ENCODE measurements at places on chromosomes 11 and 22. TPM values are rescaled to one million over a fixed set of nuclear protein-coding genes. Genes with fewer than 3 reads are reported as not detected.

The OR4C13 gene
- total RNA-seq = not detected

The CCDC83 gene
- not detected for total RNA-seq

The FREY1 gene
- total RNA-seq = 1.8 TPM

The TUBA8 gene
- 0.89 TPM for total RNA-seq

The SLC15A3 gene
- total RNA-seq = 1.0 TPM

The JAML gene
- not detected for total RNA-seq

The AIP gene
- 39.8 TPM for total RNA-seq

The OR51F1 gene
- not detected for total RNA-seq

The POU2AF3 gene
- not detected for total RNA-seq

The SLC22A12 gene
- total RNA-seq = not detected

The DNAJB7 gene
- total RNA-seq = not detected

GRCh38 chr22:48528221-48528915 lies 1299.3 kb downstream of the BRD1 start:
- no peak for DNase-seq

DNA sequence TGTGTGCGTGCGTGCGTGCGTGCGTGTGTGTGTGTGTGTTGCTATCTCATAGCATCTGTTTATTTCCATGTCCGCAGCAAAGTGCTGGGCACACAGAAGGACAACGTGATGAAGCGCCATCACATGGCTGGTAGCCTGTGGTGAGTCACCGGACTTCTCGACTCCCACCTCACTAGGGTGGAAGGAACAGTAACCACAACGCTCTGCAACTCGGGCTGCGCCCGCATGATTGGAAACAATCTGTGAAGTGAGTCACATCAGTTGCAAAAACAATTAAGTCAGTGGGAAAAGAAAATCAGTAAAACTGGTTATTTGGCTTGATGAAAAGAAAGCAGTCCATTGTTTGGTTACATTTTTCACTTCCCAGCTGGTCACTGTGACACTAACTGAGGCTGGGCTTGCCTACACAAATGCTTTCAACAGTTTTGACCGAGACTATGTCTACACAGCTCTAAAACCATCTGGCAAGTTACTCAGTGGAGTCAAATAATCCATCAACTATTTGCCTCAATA lies 437.3 kb upstream of the CADM1 start:
- DNase-seq = no peak

DNA sequence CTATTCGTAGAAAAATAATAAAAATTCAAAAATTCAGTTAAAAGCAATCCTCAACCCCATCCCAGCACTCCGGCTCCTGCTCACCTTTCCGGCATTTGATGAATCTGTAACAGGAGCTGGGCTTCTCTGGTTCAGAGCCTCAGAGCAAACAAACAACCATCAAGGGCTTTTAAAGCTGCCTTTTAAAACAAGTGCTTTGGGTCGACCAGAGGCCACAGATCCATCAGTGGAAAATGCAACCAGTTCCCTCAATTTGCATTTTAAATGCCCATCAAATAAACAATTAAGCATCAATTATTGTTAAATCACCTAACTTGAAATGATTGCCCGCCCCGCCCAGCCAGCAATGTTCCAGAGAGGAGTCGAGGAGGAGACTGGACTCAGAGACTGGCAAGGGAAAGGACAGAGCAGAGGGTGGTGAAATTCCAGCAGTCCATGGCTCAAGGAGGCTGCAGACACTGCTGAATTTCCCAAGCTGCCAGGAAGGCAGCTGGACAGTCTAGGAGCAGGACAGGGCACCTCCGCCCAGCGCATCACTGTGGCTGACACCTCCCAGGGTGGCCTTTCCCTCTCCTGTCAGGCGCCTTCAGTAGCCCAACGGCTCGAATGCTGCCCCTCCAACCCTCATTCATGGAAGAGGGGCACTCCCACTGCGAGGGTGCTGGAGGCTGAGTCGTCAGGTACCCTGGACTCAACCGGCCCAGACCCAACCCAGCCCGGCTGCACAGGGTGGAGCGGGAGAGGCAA lies 7.5 kb downstream of the FXYD6 start:
- DNase-seq = no peak

GRCh38 chr11:122044086-122044485 lies 71.9 kb downstream of the BLID start:
- DNase-seq = no peak

DNA sequence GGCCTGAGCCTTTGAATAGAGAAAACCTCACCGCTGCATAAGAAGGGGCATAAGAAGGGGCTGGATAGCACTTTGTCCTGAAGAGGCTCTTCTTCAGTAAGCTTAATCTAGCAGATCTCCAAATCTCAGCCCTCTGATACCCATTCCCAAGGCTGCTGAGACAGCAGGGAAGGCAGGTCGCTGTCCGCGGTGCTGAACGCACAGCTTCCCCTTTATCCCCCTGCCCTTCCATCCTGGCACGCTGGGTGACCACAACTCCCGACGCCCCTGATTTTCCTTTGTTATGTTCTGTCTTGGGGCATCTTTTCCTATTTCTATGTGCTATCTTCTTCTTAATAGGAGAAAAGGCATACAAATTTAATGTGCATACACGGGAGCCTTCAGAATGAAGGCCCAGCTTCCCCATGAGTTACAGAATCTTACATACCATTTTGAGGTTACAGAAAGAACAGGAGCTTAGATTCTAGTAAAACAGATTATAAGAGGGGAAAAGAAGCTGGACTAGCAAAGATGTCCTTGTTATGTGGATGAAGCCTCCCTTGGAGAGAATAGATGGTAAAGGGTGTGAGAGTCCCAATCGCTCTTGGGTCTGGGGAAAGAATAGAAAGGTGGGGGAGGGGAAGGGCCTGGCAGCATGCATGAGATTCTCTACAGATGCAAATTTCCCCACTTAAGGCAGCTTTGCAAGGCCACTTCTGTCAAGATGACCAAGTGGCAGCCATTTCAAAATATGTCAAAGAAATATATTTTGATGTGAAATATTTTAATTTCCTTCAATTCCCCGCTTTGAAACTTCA lies 5.7 kb upstream of the SULT4A1 start:
- DNase-seq = peak; percentile 52

- peak; percentile 28 for DNase-seq
Observed at GRCh38 chr22:27135031-27135981, 477.9 kb downstream of the MIAT start.

DNA sequence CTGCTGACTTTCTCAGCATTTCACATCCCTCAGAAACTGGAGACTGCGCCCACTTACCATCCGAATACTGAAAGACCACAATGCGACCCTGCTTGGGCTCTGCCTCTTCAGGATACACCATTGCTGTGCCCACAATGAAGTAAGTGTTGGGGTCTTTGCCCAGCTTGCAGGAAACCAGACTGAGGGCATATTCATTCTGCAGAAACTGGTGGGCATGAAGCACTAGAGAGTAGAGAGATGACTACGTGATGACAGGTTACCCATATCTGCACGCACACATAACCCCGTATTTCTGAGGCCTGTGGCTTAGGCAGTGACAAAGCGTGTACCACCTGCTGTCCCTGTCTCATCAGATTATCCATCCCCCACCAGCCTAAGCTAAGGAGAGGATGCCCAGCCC lies 14.6 kb upstream of the VWCE start:
- DNase-seq = no peak

DNA sequence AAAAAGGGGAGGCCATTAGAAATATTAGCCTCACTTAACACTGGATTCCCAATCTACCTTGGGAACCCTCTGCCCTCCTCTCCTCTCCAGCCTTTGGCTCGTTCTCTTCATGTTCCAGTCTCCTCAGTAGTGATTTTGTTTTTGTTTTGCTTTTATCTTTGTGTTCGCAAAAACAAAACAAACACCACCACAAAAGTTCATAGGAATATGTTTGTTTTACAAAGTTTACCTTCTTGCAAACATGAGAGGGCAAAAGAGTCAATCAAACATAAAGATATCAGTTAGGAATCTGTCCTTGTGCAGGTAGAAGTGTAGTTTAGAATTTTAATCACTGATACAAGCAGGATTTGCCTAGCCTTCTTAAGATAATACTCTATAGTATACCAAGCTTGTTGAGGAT lies 179.7 kb upstream of the GUCY1A2 start:
- no peak for DNase-seq

DNA sequence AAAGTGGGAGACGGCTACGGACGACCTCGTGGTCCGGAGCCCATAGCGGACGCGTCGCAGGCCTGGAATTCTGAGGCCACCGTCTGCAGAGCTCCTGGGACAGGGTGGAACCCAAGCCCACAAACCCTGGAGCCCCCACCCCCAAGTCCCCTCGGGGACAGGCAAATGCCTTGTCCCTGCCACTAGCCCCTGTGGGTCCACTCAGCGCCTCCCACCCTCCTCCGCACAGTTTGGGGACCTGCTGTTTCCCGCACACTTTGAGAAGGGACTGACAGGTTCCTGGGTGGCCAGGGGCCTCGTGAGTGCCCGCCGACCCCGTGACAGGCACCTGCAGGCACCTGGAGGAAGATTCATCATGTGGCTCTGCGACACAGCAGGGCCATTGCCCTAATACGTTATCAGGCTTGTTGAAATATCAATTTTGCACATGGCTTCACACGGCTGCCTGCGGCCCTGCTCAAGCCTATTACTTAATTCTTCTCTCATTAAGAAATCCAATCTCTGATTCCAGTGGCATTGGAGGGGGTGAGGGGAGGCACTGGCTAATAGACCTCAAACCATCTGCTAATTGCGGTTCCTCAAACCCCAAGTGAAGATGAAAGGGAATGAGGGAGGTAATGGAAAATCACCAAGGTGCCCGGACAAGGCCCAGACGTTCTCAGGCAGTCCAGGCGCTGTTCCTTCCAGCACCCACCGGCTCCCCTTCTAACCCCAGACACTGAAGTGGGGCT lies 672.5 kb downstream of the BRD1 start:
- DNase-seq = no peak

GRCh38 chr11:844693-845644 lies 2.3 kb downstream of the TSPAN4 start:
- DNase-seq = peak; percentile 84

GRCh38 chr11:90220391-90220790 lies 2.5 kb downstream of the CHORDC1 start:
- DNase-seq = no peak

- no peak for DNase-seq
Observed at GRCh38 chr22:41261541-41262249, 21.0 kb upstream of the CHADL start.

DNA sequence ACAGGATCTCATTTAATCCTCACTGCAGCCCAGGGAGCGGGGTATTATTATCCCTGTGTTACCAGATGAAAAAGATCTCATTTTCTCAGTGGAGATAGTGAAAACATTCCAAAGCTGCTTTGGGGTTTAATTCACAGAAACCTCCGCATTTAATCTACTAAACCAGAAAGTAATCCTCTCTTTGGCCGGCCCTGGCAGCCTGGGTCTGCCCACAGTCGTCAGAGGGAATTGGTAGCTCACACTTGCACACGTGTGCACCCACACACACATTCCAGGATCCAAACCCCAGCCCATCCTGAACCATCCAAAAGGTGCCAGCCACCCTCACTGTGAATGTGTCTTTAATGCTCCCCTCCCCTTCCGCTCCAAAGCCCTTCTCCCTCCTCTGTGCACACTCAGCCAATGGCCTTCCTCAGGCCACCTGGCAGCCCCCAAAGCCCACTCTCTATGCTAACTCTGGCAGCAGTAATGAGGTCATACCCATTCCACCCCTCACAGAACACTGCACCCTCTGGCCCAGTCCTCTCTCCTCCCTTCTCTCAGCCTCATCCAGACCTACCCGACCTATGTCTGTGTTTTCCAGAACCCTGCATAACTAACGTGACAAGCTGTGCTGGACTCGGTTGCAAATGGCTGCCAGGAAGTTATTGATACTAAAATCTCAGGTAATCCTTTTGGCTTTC lies 466.2 kb downstream of the SOX6 start:
- DNase-seq = no peak

- no peak for DNase-seq
Observed at GRCh38 chr11:99571094-99571493, 550.3 kb downstream of the CNTN5 start.

- no peak for DNase-seq
Observed at GRCh38 chr11:24198481-24198880, 298.4 kb upstream of the LUZP2 start.

GRCh38 chr11:108216988-108217387 lies 5.5 kb downstream of the NPAT start:
- no peak for DNase-seq

- peak; percentile 40 for DNase-seq
Observed at GRCh38 chr22:42300259-42301076, 30.0 kb upstream of the TCF20 start.

DNA sequence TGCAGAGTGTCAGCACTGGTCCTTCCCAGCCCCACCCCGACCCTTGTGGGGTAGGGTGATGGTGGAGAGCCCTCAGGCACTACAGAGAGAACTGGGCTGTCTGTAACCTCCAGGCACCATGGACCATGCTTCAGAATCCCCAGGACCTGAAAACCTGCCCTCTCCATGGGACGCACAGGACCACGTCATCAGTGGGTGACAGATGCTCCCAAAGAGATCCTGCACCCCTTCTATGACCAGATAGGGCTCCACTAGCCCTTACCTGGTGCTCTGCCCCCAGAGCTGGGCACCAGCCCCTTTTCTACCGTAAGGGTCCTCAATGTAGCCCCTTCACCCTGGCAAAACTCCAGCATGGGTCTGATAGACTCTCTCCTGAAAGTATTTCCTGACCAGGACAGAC lies 165.9 kb upstream of the NECTIN1 start:
- no peak for DNase-seq

DNA sequence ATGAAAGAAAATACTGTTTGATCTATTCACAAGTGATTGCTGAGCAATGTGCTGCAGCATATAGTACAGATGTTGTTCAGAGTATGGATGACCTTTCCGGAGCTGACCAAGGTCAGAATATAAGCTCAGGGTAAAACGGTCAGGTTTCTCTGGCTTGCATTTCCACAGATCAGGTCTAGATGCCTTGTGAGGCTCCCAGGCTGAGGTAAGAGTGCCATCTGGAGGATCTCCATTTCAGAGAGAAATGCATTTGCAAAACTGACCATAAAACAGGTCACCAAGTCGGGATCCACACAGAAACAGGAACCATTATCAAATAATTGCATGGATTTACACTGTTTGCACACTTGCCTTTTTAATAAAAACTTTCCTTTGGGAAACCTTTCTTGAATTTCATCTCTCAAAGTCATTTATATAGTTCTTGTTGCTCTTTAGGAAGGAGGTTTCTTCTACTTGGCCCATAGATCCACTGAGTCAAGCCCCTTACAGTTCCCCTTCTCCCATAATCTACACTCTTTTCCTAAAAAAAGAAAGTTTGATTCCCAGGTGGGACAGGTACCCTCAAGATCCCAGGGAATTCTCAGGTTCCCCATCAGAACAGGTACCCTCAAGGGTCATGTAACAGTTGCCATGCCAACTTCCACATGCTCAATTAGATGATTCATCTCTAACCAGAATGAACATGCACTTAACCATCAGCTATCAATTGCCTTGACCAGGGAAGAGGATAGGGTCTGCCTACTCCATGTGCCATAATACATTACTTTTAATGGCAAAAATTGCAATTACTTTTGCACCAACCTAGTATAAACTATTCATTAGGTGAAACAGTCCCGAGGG lies 25.0 kb upstream of the TMPRSS5 start:
- peak; percentile 21 for DNase-seq

DNA sequence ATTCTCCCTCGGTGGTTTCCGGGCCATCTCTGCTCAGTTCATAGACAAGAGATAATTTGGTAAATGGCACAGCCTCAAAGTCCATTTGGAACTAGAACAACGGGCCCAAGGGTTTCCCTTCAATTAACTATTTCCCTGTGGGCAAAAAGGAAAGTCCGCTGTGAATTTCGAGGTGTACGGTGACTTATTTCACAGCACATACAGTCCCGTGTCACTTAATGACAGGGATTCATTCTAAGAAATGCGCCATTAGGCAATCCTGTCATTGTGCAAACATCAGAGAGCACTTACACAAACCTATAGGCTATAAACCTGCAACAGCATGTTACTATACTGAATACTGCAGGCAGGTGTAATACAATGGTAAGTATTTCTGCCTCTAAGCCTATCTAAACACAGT lies 551.6 kb downstream of the OPCML start:
- no peak for DNase-seq

GRCh38 chr22:22728382-22728781 lies 84.0 kb downstream of the GGTLC2 start:
- no peak for DNase-seq
